ENCODE measurements at places on chromosomes 2 and 18.

GRCh38 chr2:138084206-138084605, 119.9 kb downstream of the HNMT start:
- DNase-seq = no peak

DNA sequence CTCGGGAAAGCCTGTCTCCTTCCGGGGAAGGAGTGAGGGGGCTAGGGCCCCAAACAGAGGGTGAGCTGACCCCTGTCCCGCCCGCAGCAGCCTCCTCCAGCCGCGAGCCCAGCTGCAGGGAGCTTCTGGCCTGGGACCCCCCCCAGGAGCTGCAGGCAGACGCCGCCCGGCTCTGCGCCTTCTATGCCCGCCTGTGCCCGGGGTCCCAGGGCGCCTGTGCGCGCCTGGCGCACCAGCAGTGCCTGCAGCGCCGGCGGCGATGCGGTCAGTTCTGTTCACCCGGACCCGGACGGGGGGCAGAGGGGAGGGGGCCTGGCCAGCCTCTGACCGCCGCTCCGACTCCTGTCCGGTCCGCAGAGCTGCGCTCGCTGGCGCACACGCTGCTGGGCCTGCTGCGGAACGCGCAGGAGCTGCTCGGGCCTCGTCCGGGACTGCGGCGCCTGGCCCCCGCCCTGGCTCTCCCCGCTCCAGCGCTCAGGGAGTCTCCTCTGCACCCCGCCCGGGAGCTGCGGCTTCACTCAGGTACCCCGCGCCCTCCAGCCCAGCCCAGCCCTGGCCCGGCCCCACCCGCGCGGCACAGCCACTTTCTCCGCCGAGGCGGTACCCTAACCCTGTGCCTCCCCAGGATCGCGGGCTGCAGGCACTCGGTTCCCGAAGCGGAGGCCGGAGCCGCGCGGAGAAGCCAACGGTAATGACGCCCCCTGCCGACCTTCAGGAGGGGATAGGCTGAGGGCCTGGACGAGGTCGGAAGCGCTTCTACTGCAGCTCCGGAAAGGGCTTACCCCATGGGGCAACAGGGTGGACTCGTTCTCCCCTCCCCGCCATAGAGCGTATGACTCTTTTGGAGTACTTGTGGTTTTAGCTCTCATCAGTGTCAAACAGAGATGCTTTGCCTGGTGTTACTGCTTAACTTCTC, 2.0 kb upstream of the CHRND start:
- no peak for DNase-seq

DNA sequence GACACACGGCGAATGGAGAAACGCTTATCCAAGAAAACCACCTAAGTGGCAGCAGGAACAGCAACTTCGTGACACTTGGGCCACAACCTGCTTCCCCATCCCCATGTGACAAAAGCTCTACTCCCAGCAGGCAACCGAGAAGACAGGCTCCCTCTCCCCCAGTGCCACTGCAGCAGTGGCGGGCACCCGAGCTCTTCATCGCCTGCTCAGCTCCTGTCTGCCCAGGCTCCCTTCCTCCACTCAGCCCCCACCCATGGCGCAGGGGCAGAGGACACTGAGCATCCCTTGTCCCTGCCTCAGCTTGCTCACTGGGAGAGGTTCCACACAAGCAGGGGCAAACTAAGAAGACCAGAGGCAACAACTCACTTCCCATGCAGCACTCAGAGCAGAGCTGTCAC, 22.9 kb downstream of the SLC66A2 start:
- DNase-seq = no peak

DNA sequence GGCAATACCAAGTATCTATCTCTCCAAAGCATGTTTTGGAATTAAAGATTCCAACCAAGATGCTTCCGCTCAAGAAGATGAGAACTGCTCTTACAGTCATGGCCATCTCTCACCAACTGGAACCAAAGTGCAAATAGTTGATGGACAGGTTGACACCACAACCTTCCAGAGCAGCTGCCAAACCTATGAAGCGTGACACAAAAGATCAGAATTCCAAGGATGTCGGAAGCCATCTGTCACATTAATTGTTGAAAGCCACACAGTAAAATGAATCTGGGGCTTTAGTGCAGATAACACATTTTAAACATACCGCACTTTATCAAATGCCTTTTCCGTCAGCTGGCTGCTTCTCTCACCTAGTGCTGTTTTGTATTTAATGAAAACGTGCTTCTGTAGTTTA, 195.7 kb downstream of the CDH20 start:
- no peak for DNase-seq

DNA sequence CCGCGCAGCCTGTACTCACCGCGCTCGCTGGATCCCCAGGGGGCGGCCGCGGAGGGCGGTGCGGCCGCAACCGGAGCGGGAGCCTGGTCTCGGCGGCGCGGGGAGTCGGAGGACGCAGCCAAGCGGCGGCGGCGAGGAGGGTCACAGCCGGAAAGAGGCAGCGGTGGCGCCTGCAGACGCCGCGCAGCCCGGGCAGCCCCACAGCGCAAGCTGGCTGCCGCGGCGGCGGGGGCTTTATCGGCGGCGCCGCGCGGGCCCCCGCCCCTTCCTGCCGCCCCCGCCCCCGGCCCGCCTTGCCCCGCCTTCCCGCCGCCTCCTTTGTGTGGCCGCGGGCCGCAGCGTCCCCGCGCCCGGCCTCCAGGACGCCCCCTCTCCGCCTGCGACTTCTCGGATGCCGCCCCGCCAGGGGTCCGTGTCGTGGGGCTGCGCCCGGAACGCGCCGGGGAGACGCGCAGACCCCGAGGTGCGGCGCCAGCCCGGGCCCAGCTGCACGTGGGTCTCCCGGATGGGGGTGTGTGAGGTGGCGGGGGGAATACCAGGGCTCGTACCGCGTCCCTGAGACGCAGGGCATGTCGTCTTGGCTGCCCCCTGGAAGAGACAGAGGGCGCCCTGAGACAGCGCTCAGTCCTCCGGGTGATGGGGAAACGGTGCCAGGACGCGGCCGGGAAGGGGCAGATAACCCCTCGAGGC, at the start of gene SERPINE2:
Gene SERPINE2 (minus strand): TSS at position 207 of the 690 bp plus-strand sequence. CDS start 37,386 bp downstream, outside the sequence.
- DNase-seq = peak; percentile 14

DNA sequence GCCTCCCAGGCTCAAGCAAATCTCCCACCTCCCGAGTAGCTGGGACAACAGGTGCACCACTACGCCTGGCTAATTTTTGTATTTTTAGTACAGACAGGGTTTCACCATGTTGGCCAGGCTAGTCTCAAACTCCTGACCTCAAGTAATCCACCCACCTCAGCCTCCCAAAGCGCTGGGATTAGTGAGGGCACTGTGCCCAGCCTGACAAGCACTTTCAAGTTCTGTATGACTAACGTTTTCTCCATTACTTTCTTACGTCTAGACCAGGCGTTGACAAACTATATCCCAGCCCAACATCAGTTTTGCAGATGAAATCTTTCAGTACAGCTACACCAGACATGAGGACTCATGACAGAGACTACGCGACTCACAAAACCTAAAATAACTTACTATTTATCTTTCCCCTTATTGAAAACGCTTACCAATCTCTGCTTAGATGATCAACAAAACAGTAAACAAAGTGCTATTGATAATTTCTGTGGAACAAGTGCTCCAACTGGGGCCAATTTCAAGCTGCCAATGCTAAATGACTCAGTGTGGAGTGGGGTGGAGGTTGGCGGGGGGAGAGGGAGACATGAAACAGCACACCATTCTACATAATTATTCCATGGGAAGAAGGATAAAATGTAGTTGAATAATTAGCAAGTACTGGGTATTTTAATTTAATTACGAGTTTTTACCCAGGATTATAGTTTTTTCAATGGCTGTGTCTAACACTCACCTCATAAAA, 59.1 kb downstream of the SAP130 start:
- DNase-seq = no peak

- no peak for DNase-seq
Measured at GRCh38 chr18:59633961-59634485, 63.2 kb downstream of the CCBE1 start.

DNA sequence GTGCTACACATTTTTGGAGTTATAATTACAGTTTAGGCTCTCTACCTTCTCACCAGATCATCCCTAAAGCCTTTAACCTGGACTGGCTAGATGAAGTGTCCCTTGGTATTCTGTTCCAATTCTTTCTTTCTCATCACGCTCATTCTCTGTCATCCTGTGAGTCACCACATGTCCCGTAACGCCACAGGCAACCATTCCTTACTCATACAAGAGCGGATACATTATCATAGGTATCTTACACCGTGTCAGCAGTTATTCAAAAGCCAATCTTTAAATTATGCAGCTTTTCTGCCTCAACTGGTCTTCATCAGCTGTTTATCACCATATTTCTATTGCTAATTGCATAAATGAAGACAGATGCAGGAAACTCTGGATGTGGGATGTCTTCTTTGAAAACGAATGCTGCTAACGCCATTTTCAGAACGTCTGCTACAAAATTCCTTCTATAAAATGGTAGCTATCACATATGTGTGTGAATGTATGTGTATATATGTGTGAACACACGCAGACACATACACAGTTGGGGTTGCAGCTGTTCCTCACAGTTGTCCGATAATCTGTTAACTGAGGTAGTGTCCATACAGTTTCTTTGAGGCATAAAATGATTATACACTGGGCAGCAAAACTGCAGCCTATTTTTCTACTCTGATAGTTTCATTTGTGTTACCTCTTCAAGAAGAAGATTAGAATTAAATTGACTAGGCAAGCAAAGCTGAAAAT, 47.9 kb downstream of the EML6 start:
- no peak for DNase-seq

DNA sequence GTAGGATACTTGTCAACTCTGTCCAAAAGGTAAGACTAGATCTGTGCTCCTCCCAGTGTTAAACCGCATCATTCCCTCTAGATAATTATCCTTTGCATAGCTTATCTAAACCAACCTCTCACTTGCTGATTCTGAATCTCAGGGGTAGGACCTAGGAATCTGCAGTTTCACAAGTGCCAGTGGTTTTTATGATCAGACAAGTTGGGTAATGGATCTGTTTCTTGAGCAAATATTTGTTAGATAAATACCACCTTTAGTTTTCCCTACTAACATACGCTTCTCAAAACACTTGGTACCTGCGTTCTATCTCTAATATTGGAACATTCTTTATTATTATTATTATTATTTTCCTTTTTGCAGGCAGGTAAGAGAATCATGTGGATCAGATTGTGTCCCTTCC, 439.9 kb downstream of the PTPRM start:
- no peak for DNase-seq

DNA sequence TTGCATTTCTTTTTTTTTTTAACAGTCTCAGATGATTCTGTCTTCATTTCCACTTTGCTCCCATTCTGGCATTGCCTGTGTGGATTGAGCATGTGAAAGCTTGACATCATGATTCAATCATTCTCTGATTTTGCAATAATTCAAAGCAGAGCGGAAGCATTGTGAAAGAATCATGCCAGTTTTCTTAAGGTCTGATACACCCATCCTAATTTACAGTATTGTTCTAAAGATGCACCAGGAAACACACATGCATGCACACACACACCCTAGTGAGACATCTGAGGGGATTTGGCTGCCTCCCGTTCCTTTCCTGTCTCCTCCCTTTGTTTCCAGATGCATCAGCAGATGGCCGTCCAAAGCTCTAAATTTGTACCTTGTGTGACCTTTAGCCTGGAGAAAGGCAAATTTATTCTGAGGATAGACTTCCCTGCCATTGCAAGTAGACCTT, 97.3 kb downstream of the FMNL2 start:
- no peak for DNase-seq

DNA sequence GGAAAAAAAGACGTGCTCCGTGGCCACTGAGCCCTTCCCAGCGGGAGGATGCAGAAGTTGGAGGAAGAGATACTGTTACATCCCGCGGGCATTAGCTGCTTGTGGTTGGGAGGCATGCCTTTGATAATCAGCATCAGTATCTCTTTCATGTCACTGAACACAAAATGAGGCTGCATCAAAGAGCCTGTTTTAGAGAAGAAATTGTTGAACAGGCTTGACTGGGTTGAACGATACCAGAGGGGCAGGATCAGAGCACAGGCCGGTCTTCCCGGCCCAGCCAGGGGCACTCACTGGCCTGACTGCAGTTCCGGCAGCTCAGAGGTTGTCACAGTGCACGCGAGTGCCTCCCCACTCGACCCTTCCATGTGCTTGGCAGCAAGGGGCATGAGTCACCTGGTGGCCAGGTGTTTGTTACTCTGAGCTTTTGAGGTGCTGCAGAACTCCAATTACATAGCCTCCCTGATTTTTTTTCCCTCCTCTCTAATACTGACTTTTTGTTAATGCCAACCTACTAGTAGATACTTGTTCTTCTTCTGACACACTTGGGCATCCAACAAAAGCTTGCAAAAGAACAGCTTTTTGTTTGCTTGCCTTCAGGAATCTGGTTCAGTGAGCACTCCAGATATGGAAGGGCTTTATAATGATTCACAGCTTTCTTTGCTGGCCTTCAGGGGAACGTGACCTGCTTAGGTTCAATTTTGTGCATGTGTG, 121.6 kb downstream of the VAPA start:
- DNase-seq = no peak

DNA sequence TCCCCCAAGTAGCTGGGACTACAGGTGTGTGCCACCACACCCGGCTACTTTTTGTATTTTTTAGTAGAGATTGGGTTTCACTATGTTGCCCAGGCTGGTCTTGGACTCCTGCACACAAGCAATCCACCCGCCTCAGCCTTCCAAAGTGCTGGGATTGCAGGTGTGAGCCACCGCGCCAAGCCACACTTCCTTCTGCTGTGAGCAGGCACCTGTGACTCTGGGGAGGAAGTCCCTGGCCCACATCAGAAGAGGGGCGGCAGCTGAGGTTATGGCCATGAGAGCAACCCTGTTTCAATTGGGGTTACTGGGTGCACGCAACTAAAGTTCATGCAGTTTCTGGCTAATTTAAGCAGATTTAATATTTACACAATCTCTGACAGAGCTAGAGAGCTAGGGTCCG, 91.0 kb downstream of the PLB1 start:
- DNase-seq = no peak

- DNase-seq = no peak
Measured at GRCh38 chr2:104818264-104818663, 35.7 kb upstream of the POU3F3 start.

GRCh38 chr18:474416-474815, 26.1 kb downstream of the COLEC12 start:
- no peak for DNase-seq

DNA sequence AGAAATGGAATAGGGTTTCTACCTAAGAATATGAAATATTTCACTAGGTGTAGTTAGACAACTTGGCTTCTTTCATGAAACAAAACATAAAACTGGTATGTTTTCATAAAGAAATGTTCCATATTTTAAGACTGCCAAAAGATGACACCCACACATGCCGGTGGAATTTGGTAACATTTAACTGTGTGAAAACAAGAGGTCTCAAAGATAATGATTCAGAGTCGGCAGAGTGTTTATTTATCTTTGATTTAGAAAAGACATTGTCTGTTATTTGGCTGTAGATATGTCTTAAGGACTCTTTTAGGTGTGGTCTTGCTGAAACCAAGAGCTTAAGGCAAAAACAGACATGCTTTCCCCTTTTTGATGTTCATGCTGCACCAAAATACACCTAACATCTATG, 63.5 kb upstream of the FN1 start:
- no peak for DNase-seq

DNA sequence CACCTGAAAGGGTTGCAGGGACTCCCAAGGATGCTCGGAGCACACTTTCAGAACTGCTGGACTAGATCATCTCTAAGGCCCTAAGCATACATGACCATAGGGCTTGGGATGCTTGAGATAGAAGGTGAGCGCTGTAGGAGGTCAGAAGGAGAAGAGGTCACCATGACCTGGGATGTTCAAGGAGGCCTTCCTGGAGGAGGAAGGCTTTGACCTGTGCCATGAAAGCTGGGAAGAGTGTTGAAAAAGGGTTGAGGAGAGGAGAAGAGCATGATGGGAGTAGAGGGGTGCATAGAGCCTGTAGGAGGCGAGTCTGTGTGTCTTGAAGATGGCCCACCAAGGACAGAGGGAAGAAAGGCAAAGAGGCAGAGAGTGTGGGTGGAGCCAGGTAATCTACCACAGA, 222.4 kb downstream of the LOXHD1 start:
- DNase-seq = no peak
